Thymus (tissue), 14 donors: ENCODE measurements at places on chromosomes 16 and 17.

DNA sequence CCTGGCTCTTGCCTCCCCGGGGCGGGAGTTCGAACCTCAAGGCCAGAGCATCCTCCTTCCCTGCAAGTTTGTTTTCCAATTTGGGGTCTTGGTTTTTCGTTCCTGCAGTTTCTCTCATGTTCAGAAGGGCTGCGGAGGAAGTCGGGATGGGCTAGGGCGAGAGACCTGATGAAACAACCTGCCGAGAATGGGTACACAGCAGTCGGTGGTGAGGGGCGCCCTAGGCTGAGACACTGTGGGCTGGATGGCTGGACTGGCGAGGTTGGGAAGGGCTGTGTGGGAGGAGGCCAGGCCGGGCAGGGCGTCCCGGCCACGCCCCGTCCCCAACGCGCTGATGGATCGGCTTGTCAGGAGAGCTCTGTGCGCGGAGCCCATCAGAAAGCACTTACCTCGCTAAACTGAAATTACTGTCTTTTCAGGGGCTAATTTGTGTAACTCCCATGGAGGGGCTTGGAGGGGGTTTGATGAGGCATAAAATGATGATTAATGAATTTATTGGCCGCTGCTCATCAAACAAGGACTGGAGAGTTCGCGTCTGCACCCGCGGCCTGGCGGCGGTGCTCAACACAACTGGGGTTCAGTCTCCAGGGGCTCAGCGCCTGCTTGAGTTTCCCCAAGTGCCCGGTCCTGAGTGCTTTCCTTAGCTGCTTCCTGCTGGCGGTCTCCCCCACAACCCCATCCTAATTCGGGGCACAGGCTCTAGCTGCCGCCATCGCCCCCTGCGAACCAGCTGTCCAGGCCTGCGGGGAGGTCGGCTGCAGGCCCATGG, 9.0 kb downstream of the IRX5 start:
- DNase-seq = no peak

- DNase-seq = no peak
Observed at GRCh38 chr17:68249354-68249765, 1.5 kb downstream of the AMZ2 start.

GRCh38 chr17:42484304-42484703, 25.6 kb downstream of the ATP6V0A1 start:
- peak; percentile 76 for DNase-seq

DNA sequence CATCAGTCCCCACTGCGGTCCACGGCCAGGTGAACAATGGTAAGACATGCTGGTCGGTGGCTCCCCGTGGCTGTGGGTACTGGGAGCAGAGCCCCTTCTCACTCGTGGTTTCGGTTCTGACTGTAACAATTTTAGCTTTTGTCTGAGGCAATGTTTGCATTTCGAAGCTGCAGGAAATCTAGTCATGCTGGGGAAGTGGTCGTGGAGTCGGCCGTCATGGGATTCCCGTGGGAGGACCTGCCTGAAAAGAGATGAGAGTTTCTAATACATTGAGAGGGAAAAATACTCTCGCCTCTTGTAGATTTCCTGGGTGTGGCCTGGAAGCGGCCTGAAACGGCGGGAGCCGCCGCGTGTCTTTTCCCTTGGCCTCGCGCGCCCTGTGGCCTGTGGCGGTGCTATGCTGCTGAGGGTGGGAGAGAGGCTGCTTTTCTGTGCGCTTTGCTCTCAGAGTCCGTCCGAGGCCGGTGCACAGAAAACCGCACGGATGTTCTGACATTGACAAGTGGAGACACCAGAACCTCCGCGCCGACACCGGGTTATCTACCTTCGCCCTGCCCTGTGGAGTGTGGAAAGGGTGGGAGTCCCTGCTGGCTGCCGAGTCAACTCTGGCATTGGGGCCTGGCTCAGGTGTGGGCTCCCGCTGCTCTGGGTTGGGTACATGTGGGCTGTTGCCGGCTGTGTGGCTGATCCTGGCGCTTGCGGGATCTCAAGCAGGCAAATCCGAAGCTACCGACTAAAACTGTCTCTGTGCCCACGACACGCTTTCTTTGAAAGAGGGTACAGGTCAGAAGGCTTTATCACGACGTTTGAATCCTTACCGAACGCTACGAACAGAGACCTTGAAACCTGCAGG, 60.8 kb downstream of the WDR45B start:
- DNase-seq = no peak

- no peak for DNase-seq
Observed at GRCh38 chr17:4519361-4519788, 20.7 kb downstream of the SPNS2 start.

- DNase-seq = no peak
Observed at GRCh38 chr16:72657164-72657563, 390.8 kb downstream of the ZFHX3 start.

DNA sequence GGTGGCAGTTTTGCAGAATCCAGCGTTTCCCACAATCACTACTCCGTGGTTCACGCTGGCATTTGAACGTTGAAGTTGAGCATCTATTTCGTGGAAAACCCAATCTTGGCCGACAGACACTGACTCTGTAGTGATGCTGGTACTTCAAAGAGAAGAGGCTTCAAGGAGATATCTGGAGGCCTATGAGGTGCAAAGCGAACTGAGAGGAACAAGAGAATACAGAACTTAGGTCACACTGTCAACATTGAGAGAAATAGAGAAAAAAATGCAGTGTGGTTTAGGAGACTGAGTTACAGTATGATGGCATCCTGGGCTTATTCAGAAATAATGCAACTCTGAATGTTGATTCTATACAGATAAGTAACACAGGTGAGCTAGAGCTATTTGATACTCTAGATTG, 16.0 kb downstream of the CCL16 start:
- DNase-seq = no peak

- no peak for DNase-seq
Observed at GRCh38 chr17:80190716-80191115, 20.9 kb downstream of the CARD14 start.

DNA sequence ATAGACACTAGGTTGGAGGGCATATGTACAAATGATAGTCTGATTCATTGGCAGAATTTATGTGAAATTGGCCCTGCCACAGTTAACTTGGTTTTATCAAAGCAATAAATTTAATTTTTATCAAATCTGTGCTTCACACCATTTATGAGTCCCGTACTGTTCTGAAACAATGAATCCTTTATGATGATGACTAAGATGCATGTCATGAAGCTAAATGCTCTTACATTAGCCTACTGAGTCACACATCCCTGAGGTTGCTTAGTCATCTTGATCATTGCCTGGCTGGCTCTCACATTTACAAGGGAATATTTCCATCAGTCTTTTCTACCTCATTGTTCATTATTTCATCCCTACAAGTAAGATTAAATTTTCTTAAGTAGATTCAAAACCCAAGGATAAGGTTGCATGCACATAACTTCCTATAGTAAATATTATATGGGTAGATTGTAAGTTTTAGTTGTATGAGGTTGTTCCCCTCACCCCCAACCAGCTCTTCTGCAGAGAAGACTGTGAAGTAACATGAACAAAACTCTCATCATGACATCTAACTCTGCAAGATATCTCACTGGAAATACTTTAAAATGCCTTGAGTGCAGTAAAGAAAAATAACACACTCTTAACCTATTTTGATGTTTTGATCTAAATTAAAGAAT, 170.7 kb downstream of the CYB561 start:
- DNase-seq = no peak

DNA sequence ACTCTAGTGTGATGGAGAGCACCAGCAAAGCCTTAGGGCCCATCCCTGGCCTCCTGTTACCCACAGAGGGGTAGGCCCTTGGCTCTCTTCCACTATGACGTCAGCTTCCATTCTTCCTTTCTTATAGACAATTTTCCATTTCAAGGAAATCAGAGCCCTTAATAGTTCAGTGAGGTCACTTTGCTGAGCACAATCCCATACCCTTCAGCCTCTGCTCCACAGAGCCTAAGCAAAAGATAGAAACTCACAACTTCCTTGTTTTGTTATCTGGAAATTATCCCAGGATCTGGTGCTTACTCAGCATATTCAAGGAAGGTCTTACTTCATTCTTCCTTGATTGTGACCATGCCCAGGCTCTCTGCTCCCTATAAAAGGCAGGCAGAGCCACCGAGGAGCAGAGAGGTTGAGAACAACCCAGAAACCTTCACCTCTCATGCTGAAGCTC, at the start of gene CCL8:
TSS of gene CCL8 (plus strand) at position 397 of the 445 bp plus-strand sequence. CDS start 67 bp downstream, outside the sequence.
- no peak for DNase-seq

DNA sequence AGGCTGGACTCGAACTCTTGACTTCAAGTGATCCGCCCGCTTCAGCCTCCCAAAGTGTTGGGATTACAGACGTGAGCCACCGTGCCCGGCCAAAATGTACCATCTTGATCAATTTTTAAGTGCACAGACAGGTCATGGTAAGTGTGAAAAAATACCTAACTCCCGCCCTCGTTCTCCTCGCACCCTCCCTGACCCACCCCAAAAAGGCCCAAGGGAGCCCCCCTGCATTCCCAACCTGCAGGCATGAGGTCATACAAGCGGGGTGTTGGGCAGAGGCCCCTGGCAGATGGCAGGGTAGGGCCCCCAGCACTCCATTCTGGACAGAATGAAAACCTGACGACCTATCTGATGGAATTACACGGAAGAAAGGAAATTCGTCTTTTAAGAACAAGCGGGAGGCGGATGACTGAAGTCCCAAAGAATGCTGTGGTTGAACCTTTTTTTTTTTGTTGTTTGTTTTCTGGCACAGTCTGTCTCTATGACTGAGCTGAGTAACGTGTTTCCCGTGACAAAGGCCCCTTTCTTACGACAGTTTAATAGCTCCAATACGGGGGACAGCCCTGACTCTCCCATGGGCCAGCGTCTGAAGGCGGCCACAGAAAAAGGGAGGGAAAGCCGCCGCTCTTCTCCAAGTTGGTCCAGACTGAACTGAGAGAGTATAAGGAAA, 376.4 kb downstream of the SLC39A11 start:
- DNase-seq = no peak

DNA sequence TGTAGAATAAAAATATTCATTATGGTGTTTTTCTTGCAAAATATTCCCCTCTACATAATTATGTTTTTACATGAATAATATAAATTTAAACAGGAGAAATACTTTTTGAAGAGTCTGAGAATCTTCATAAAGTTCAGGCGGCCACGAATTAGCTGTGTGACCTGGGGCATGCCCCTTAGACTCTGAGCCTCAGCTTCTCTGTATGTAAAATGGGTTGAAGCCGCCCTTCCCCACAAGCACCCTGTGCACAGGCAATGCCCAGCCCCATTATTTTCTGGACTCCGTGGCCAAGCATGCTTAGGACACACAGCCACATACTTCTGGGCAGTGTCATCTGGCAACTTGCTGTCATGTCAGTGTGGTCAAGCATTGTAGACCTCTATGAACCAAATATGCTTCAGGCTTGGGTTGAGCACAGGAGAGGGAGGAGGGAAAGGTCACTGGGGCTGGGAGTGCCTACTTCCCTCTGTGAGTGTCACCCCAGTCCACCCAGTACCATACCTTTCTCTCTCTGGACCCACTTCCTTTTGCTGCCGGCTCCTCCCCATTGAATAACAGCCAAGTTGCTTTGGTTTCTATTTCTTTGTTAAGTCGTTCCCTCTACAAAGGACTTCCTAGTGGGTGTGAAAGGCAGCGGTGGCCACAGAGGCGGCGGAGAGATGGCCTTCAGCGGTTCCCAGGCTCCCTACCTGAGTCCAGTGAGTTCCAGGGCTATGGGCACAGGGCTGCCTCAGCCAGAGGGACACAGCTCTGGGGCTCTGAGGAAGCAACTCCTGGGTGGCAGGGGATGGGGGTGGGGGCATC, at the start of gene LGALS9:
TSS of gene LGALS9 (plus strand) at position 582 of the 804 bp plus-strand sequence. CDS start at position 660, 78 bp downstream.
- DNase-seq = peak; percentile 61

DNA sequence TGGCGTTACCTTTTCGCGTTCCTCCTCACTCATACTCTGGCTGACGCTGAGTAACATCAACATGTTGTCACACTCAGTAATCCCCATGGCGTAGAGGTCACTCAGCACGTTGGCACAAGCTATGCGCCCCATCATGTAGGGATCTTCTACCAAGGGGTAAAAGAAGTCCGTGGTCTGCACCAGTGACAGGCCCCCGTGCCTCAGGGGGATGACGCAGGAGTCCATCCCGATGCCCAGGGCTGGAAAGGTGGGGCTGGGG, 596 bp downstream of the SEPHS2 start:
- DNase-seq = no peak

GRCh38 chr17:45246861-45247428, 14.9 kb downstream of the SPATA32 start:
- DNase-seq = peak; percentile 68

DNA sequence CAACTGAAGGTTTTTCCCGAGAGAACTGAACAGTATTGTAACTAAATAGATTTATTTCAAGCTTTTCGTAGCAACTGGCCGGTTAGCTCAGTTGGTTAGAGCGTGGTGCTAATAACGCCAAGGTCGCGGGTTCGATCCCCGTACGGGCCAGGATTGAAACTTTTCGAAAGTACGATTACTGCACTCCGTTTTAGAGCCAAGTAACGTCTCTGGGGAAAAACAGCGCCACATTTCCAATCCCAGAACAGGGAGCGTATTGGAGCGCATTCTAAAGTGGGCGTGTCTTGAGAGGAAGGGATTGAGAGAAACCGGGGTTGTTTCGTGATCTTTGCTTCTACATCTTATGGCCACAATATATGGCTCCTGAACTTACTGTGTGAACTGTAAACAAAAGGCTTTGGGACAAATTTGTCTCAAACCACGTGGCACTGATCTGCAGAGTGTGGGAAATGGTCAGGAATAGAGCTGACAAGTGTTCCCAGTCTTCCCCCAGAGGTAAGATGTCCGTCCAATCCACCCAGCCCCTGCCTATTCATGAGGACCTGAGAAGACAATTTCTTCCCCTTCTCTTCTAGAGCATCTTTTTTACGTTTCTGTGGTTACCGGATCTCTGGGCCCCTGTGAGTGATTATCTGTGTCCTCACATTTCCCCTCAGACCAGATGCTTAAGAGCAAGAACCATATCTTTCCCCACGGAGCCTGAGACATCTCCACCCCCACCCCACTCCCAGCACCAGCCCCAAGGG, 2.3 kb downstream of the BORCS6 start:
- DNase-seq = no peak

GRCh38 chr16:74226338-74226954, 70.2 kb upstream of the PSMD7 start:
- DNase-seq = no peak

GRCh38 chr16:57373117-57373947, 1.0 kb downstream of the CX3CL1 start:
- no peak for DNase-seq

DNA sequence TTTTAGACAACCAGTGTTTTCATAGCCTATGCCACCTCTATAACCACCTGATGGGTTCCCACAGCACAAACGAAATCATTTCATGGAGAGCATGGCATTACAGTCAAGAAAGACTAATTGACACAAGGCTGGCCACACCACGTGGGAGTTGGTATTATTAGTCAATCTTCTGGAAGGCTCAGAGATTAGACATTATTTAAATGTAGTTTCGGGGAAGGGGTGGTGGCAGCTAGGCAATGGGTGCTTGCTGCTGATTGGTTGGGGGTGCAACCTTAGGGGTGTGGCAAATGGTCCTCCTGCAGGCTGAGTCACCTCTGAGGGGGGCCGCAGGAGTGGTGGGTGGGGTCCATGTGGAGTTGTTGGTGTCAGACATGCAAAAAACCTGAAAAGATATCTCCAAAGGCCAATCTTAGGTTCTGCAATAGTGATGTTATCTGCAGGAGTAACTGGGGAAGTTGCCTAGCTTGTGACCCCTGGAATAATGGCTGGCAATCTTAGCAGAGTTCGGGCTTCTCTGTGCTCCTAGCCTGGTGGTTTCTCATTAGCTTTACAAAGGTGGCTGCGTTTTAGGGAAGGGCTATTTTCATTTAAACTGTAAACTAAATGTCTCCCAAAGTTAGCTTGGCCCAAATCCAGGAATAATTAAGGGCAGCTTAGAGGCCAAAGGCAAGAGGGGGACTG, 4.6 kb downstream of the TEN1 start:
- no peak for DNase-seq
